ENCODE measurements at places on chromosomes 13 and 19.

GRCh38 chr19:13401388-13401787 lies 104.9 kb downstream of the CACNA1A start:
- DNase-seq = no peak

GRCh38 chr13:50162567-50162966 lies 147.3 kb downstream of the KCNRG start:
- no peak for DNase-seq

GRCh38 chr19:45234089-45234869 lies 10.9 kb downstream of the EXOC3L2 start:
- no peak for DNase-seq

- DNase-seq = no peak
Observed at GRCh38 chr19:7832781-7833180, 2.8 kb downstream of the EVI5L start.

GRCh38 chr19:30371960-30372824 lies at the start of gene ZNF536:
TSS of gene ZNF536 (plus strand) at chr19:30372384. CDS start at chr19:30443563, 71,179 bp downstream.
- no peak for DNase-seq

DNA sequence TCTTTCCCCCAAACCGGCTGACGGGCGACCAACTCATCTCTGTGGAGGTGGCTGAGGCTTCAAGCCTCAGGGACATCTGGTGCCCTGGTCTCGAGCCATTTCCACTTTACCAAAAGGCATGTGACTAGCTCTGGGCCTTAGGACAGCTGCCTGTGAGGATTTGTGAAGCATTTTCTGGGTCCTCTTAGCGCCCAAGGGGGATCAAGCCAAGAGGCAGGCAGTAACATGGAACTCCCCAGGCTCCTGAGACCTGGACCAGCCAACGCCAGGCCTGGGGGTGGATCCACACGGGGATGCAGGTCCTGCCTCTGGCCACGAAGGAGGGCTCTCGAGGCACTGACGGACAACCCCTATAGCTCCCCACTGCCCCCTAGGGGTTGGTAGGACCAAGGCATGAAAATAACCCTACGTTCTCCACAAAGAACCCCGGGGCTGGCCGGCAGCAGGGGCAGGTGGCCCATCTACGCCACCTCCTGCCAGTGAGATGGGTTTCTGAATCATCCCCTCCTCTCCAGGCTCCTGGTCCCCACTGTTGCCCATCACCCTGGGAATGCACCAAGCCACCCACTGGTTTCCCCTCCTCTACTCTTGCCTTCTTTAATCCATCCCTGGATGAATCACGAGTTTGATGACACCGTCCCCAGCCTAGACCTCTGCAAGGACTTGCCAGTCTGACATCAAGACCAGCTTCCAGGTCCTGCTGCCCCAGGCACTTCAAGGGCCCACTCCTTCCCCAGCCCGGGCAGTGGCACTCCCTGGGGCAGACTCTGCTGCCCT lies 7.0 kb upstream of the MYDGF start:
- peak; percentile 76 for DNase-seq

DNA sequence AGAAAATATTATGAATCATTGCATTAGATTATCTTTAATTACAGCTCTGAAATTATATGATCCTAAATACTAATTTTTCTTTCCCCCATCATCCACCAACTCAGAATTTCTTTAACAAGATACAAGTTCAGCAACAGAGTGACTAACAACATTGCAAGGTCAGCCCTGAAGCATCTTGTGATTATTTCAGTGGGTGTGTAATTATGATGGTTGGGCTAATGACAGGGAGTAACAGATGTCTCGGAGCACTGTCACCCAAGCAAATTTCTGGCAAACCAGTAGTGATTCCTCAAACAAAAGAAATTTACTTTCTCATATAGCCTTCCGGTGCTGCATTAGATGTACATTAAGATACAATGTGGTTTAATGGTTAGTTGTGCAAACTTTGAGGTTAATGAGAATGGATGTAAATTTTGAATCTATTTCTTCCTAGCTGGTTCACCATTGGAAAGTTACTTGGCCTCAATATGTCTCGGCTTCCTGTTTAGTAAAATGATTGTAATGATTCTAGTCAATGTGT lies 238.9 kb downstream of the ITGBL1 start:
- DNase-seq = no peak

GRCh38 chr13:37225414-37226070 lies 120.1 kb upstream of the CSNK1A1L start:
- DNase-seq = no peak

DNA sequence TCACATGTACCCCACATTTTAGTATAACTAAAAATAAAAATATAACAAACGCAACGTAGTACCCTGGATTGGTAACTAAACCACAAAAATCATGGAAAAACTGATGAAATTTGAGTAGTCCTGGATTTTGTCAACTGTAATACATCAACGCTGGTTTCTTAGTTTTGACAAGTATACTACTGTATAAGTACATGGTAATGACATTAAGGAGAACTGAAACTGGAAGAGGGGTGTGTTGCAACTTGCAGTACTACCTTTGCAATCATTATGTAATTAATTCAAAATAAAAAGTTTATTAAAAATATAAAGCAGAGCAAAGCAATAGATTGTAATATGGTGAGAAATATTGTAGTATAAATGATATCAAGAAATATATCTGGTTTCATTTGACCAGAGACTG lies 1158.0 kb upstream of the SPRY2 start:
- no peak for DNase-seq

DNA sequence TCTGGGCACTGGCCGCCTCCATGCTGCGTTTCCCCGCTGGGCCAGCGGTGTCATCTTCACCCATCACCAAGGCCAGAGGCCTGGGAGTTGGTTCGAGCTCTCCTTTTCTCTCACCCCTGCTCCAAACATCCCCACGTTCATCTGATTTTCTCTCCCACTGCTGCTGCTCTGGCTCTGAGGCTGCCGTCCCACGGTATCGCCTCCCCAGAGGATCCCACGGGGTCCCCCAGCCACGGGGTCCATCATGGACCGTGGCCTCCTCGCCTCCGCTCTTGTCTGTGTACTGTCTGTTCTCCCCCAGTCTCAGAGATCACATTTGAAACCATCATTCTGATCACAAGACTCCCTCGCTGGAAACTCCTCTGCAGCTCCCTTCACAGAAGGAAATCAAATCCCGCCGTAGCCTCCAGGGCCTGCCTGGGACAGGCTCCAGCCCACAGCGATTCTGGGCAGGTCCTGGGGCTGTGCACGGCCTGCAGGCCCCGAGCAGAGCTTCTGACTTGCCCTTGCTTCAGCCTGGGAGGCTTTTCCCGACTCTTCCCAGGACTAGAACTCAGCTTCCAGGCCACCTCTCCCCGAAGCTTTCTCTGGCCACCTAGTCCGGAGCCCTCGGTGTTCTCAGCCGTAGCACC lies 64.2 kb downstream of the SOX1 start:
- DNase-seq = no peak

- DNase-seq = no peak
Observed at GRCh38 chr19:35181387-35181786, 26.9 kb downstream of the FXYD5 start.

DNA sequence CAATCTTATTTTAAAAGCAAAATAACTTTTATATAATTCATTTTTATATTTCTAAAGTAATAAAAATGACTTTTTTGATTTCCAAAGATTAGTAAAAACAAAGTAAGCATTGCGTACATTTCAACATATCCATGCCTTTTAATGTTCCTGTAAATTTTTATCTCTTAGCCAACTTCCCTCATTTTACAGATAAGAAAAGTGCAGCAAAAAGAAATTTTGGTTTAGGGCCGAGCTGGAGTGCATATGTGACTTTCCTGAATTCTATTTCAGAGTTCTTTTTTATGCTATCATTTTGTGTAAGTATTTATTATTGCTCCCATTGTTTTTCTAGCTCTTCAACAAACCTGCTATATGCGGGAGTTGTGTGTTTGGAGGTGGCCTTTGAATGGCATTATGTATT lies 195.3 kb downstream of the NHLRC3 start:
- DNase-seq = no peak

DNA sequence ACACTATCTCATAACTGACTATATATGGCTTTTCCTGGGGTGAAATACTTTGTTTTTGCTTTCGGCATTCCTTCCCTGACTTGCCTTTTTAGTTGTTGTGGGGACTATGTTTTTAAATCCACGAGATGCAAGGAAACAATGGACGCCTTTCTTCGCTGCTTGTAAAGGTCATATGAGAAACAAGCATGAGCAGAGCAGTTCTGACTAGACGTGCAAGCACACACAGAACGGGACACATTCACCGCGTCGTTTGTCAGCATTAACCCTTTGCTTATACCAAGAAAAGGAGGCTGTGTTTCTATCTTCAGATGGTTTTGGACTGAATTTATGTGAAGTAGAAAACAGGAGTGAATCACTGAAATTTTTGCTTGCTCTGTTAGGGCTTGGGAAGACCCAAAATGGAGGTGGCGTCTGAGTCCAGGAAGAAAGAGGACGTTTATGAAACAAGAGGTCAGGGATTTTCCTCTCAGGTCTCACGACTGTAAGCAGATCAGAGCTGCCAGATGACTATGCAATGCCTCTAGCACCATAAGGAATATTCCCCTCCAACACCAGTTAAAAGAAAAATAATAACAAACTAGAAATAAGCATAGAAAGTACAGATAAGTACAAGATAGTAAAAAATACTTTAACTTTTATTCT lies 358.9 kb downstream of the DLEU7 start:
- no peak for DNase-seq

- DNase-seq = no peak
Observed at GRCh38 chr13:20191311-20192157, 1.2 kb downstream of the GJB2 start.

DNA sequence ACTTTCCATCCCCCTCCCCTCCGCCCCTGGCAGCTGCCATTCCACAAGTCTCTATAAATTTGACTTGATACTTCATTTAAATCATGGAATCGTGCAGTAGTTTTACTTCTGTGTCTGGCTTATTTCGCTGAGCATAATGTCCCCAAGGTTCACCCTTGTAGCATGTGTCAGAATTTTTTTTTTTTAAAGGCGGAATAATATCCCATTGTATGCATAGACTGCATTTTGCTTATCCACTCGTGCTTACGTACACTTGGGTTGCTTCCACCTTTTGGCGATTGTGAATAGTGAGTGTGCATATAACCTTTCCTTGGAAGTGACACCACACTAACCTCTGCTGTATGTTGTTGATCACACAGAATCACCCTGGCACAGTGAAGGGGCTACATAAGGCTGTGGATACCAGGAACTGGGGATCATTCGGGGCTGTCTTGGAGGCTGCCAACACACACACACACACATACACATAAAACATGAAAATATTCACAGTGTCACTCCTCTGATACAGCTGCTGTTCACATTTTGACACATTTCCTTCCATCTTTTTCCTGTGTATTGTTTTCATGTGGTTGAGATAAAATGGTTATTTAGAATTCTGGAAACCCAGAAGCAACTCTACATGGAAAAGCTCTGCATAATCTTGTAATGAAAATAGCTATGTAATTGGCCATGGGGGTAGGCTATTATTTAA lies 13.3 kb downstream of the ZNF71 start:
- DNase-seq = no peak

- DNase-seq = no peak
Observed at GRCh38 chr13:40388617-40389016, 277.8 kb downstream of the FOXO1 start.

GRCh38 chr13:20525601-20526544 lies at the start of gene CRYL1:
TSS of gene CRYL1 (minus strand) at chr13:20525857. CDS start at chr13:20525794, 63 bp downstream.
- peak; percentile 70 for DNase-seq

DNA sequence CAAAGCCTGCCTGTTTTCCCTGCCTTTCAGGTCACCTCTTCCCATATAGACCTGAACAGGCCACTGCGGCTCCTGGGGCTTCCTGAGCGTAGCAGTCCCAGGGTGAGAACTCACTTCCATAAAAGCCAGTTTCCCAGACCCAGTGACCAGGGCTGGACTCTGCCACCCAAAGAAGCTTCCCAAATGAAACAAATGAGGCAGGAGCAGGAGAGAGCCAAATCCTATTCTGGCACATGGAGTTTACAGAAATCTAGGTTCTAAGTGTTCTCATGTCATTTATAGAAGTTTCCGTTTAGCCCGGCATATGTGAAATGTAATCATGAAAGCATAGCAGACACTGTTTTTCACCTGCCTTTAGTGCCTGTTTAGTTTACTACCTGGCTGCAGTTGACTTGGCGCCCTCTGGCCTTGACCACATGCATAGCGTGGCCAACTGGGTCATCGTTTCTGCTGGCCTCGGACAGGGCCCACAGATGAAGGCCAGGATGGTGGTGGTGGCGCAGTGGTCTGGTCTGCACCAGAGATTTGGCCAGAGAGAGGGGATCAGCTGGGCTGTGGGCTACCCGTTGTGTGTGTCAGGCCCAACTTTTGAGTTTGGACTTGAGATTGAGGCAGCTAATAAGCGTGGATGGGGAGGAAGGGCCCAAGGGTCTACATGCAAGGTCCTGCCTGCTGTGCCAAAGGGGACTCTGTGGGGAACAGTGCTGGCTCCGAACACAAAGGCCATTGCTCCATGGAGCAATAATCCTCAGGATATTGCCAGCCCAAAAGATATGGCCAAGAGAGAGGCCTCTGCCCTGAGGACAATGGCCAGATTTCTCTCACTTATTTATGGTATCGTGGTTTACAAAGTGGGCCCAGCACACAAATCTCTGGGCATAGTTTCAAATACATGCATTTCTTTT lies 43.3 kb downstream of the NFIX start:
- DNase-seq = no peak

DNA sequence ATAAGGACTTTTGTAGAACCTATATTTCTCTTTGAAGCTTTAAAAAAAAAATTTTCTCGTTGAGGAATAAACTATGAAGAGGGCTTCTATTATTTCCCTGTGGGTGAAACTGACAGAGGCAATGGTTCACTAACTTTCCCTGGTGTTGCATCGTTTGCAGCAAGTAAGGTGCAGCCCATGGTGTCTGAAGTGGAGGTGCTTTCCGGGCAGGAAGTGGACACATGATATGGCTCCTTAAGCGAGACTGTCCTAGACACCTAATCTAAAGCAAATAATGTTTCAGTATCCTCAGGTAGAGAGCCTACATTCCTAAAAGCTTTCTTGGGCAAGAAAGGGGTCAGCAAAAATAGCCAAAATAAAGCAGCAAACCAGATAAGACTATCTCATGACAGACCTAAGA lies 437.6 kb upstream of the ARGLU1 start:
- no peak for DNase-seq

DNA sequence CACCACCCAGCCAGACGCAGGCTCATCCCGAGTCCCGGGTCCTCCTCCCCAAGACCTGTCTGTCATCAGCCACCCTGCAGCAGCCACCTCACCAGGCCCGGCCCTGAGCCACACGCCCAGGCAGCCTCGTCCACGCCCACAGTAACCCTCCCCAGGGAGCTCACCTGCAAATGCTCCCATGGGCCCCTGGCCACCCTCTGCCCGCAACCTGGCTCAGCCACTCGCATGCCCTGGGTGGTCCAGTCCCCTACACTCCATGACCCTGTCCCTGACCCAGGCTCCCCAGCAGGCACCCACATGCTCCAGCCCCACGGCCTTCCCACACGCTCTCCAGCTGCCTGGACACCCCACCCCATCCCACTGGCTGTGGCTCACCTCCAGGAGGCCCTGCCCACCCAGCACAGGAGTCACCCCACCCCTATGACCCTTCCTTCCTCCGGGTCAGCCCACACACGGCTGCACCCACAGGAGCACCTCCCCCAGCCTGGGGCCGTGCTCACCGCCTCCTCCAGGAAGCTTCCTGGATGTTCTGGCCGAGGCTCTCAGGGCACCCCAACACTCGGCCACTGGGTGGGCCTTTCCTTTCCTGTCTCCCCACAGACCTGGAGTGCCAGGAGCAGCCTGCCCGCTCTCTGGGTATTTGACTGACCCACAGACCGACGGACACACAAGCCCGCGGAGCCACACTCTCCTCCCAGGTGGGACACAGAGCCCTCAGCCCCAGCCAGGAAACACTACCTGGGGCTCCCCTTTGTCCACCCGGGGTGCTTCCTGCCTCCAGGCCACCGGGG lies 3.6 kb downstream of the TMEM259 start:
- DNase-seq = no peak

- DNase-seq = no peak
Observed at GRCh38 chr19:8681345-8682029, 17.1 kb downstream of the ACTL9 start.

All from ecto neural progenitor cell (in vitro differentiated cells).